ENCODE measurements at places on chromosomes 4 and X.

GRCh38 chr4:142778900-142779299 lies 67.2 kb downstream of the INPP4B start:
- no peak for DNase-seq

DNA sequence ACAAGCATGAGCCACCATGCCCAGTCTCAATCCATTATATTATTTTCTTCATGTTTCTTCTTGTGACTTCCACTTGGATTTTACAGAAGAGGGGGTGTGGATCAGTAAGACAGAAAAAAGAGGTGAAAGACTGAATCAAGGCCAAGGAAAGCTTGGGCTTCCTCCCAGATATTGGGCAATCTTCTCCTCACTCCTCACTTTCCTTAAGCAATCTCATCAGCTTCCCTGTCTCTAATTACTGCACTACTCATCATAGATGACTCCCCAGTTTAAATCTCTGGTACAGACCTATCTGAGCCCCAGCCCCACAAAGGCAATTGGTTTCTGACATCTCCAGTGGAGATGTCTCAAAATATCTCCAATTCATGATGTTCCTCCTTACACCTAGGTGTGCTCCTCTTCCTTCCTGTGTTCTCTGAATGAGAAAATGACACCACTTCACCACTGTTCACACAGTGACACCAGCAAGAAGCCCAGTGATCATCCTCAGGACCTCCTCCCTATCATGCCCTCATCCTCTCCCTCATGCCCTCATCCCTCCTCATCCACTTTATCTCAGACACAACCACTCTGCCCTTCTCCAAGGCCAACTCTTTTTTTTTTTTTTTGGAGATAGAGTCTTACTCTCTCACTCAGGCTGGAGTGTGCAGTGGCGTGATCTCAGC lies 44.8 kb upstream of the HERC6 start:
- no peak for DNase-seq

DNA sequence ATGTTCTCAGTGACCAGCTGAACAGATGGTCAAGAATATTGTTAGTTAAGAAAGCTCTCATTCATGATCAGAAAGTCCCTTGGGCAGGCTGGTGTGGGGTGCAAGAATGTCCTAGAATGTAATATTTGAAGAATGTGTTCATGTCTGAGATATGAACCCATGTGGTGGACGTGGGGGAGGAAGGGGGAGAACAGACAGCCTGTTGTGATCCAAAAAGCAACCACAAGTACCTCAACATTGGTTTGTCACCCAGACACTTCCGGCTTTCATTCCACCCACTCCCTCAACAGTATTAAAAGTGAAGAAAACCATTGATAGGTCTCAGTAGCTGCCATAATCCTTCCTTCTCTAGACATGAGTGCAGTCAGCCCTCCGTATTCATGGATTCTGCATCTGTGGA lies 82.2 kb downstream of the MAML3 start:
- DNase-seq, result peak; percentile 64

DNA sequence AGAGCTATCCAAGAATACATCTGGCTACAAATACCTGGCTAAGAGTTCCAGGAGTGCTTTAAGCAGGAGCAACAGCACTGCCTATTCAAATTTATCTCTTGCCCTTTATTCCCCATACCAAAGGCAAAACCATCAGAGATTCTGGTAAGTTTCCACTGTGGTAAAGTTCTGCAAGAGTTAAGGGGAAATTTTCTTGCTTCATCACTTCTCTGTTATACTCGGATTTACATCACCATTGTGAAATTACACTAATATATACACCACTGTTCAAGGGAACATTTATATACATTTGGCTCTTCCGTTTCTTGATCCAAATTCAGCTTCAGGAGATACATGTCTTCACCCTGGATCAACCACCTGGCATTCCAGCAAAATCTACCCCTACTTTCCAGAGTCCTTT lies 70.8 kb upstream of the PTPN13 start:
- DNase-seq, result no peak

DNA sequence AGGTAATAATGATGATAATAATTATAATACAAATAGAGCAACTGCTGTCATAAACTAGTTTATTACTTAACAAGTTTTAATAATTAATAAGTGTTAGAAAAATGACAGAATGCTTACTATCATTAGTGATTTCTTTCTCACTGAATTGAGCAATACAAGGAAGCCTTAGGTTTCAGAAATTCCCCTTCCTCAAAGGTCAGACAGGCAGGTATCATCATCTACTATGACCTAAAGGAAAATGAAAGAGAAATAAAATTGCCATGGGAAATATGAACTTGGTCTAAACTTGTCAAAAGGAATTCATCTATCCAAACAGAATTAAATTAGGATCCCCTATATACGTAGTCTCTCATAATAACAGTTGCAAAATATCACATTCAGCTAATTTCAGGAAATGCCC lies 56.3 kb upstream of the SLC7A11 start:
- no peak for DNase-seq

DNA sequence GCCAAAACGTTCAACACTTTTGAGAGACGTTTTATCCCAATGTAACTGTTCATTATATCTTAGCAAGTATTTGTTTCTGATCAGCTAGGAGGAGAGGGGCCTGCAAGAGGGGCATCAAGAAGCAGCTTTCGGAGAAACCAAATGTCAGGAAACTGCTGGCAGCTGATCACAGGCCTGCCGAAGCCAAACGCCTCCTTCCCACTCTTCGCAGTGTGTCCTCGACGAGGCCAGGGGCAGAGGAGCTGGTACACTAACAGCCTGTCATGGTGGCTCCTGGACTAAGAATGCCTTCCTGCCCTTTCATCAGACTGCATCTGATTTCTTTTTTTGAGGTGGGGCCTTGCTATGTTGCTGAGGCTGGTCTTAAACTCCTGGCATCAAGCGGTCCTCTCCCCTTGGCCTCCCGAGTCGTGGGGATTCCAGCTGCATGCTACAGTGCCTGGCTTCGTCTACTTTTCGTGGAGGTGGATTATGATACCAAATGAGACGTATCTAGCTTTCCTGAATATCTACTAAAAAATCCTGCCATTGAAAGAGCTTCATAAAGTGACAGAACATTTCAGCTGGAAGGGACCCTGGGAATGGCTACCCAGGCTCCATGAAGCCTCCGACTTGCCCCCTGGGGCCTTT lies 134.8 kb downstream of the AFAP1 start:
- DNase-seq, result no peak

GRCh38 chrX:141924293-141924692 lies 20.6 kb downstream of the MAGEC1 start:
- no peak for DNase-seq

- DNase-seq, result no peak
These were observed 245.1 kb downstream of the PPP3CA start for GRCh38 chr4:101102114-101102742.

GRCh38 chr4:99664716-99665115 lies 7.1 kb upstream of the C4orf54 start:
- DNase-seq, result no peak
